T1000 (cell line): ENCODE measurements at places on chromosomes 16 and 17.

DNA sequence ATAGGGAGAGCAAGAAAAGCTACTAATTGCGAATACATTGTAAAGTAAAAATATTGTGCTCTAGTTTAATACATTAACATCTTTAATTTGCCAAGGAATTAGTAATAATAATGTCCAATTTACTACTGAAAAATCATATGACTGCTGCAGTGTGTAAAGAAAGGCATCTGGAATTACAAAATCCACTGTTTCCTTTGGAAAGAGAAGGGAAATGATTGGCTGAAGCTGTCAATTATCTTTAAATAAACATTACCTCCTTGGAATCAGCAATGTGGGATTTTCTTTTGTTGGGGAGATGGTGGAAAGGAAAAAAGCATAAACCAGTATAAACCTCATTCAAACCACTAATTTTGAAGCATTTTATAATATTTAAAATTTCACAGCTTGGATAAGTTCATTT lies 276.0 kb downstream of the MAP2K6 start:
- no peak for DNase-seq

DNA sequence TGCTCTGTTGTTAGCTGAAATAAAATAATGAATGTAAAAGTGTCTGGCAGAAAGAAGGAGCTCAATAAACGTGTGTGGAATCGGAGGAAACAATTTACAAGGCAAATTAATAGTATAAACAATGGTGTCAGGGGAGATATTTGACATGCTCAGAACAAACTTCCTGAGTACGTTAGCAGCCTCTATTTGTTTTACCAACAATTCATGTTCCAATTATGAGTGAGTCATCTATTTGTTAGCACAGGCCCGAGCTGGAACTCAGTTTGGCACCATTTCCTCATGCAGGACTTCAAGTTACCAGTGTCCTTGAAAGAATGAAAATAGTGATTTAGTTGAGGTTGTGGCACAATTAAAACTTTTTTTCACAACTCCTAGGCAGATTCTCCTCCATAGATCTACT lies 9.1 kb downstream of the ASIC2 start:
- DNase-seq, result no peak

DNA sequence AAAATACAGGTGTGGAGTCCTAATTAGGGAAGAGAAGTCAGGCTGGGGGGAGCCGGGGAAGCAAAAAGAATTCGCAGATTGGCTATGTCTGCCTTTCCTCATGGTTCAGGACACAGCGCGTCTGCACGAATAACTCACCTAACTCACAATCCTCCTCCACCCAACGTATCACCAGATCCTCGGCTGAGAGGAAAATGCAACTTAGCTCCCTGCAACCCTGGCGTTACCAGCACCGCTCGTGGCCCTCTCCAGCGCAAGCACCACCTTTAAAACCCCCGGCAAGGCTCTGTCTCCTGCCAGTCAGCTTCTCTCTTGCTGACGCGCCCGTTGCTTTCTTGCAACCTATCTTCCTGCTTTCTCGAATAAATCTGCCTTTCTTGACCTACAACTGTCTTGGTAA lies 49.8 kb upstream of the METRNL start:
- no peak for DNase-seq

DNA sequence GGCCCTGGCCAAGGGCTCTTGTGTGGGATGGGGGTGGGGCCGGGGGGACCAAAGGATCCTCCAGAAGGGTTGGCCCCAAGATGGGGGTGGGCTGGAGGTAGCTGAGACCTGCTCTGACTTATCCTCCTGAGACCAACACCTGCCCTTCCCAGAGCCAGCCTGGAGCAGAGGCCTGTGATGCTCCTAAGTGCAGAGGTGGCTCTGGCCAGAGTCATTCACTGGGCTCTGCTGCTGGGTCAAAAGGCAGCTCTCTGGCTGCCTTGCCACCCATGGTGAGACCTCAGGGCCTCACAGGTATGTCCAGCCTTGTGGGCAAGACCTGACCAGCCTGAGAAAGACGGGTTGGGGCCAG lies 393 bp downstream of the SERPINF2 start:
- no peak for DNase-seq

- DNase-seq, result no peak
Observed at GRCh38 chr16:79980650-79981521, 380.3 kb upstream of the MAF start.

DNA sequence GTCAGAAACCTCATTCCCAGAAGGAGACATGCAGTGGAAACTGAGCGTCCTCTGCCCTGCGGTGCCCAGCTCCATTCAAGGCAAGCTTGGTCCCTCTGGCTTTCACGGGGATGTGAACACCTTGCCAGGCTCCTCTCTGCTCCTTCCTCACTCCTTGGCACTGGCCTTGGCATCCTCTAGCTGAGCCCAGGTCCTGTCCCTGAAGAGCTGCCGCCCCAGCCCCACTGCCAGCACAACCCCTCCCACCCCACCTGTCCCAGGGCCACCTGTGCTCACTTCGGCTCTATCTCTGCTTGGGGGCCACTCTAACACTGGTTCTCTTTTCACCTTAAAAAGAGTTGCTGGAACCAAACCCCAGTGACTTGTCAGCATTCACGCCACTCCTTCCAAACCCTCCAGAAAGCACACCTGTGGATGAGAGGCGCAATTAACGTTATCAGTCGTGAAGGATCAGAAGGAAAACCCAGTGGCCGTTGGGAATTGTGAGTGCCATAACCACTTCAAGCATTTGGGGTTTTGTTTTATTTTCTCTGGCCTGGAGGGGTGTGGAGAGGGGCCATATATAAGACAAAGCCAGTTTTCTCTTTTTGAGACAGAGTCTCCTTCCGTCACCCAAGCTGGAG lies 103.7 kb downstream of the AXIN2 start:
- DNase-seq, result no peak

DNA sequence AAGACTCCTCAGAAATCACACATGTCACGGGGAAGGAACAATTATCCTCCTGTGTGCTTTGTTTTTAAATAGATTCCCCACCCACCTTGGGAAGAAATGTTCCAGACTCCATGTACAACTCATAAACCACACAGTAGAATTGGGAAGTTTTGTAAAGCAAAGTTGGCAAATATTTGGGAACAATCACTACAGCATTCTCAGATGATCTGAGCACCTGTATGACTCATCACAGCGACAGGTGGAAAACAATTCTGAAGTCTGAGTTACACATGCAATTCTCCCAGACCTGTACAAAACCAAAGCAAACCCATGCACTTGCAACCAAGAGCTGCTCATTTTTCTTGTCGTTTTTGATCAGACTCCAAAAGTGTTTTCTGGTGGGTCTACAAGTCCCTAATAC lies 14.4 kb upstream of the MYLK3 start:
- no peak for DNase-seq
